ENCODE measurements at places on chromosomes 7 and 10. TPM values are rescaled to one million over a fixed set of nuclear protein-coding genes. Genes with fewer than 3 reads are reported as not detected.

Gene GPR37
- total RNA-seq: 2.4 TPM

Gene CALML3
- not detected for total RNA-seq

Gene NYAP1
- total RNA-seq: 0.13 TPM

Gene PRKCQ
- total RNA-seq: not detected
